ENCODE measurements at places on chromosomes 2 and 18.

- DNase-seq: no peak
Measured at GRCh38 chr2:105836840-105837692, 92.4 kb downstream of the NCK2 start.

GRCh38 chr2:151200844-151201243, 60.8 kb downstream of the RBM43 start:
- DNase-seq: no peak

DNA sequence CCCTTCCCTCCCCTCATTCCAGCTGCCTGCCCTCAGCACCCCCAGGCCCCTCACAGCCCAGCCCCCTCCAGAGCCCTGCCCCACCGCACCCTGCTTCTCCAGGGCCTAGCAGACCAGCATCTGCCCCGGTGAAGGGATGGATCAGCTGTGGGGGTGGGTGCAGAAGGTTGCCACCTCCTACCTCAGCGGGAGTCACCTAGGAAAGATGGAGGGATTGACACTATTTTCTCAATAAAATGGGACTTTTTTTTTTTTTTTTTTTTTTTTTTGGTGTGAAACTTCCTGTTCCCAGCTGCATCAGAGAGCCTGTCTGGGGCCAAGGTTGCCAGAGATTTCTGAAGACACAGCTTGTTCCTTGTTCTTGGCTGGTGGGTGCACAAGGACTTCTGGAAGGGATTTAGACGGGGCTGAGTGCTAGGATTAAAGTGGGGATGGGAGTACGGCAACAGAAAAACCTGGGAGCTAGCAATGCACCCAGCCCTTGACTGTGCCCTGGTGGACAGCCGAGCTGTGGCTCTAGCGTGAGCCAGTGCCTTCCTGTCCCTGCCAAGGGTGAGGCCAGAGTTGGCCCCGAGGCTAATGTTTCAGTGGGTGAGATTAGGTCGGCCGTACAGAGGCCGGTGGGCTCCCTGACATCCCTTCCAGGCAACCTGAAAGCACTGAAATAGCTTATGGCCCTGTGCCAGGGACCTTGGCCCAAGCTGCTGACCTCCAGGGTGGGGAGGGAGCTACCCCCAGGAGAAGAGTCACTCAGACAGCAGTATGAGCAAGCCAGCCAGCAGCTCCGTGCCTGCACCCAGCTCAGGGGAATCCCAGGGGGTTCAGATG, 4.6 kb downstream of the B3GNT7 start:
- no peak for DNase-seq

GRCh38 chr2:16861530-16861929, 195.9 kb upstream of the CYRIA start:
- peak; percentile 9 for DNase-seq

- no peak for DNase-seq
Measured at GRCh38 chr2:7621018-7621814, 704.0 kb downstream of the RNF144A start.

DNA sequence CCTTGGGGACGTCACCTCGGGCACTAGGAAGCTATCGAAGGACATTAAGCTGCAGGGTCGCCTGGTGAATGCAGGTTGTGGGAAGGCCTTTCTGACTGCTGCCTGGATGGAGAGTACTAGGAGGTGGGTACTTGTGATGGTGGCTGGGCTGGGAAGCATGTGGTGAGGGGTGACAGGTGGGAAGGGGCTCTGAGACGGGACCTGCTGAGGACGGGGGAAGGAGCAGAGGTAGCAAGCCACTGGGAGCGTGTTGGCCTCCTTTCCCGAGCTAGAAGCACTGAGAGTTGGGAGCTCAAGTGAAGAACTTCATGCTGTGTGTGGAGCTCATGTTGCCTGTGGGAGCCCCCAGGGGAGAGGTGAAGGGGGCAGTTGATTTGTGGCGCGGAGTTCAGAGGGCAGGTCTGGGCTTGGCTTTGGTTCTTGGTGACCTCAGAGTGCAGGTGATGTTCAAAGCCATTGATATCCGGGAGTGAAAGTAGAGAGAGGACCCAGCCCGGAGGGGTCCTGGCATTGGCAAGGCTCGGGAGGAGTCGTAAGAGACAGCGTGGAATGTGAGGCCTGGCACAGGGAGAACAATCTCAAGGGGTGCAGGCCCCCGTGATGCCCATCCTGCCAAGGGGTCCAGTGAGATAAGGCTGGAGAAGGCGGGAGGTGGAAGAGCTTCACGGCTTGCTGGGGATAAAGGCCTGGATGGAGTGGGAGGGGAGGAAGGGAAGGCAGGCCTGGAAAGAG, 13.2 kb downstream of the MROH2A start:
- DNase-seq: no peak

- DNase-seq: no peak
Measured at GRCh38 chr2:231183851-231184250, 14.6 kb upstream of the ARMC9 start.

- DNase-seq: no peak
Measured at GRCh38 chr2:231110551-231110950, 14.3 kb downstream of the HTR2B start.

DNA sequence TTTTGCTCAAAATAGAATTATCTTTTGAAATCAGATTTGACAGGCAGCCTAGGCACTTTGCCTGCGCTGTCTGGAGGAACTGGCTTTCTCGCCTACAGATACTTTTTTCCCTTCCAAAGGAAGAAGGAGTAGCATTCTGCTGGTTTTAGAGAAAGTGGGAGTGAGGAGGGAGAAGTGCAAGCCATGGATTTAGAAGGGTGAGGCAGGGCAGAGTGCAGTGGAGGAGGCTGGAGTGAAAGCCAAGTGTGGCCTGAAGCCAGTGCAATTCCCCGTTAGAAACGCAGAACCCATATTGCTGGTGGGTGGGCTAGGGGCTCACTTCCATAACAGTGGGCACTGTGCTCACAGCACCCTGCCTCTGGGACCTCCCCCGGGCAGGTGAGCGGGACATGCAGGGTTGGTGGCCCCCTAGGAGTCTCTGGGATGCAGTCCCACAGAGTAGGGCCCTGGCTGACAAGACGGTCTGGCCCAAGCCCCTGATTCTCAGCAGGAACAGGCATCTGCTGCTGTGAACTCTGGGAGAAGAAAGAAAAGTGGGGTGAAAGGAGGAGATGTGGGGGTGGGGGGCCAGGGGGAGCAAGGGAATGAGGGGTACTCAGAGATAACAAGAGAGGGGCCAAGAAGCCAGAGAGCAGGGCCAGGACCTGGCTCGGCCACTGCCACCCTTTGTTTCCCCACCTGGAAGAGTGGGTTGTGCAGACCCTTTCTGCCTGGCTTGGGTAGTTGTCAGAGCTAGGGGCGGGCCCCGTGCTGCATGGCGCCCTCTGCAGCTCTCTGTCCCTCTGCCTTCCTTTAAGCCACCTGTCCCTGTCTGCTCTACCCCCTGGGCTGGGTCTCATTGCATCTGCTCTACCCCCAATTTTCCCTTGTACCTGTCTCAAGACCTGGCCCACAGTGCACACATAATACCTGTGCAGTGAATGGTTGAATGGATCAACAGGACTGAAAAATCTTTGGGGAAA, 273.5 kb upstream of the HS6ST1 start:
- DNase-seq: no peak

GRCh38 chr2:119306196-119306590, 60.4 kb downstream of the C2orf76 start:
- no peak for DNase-seq

DNA sequence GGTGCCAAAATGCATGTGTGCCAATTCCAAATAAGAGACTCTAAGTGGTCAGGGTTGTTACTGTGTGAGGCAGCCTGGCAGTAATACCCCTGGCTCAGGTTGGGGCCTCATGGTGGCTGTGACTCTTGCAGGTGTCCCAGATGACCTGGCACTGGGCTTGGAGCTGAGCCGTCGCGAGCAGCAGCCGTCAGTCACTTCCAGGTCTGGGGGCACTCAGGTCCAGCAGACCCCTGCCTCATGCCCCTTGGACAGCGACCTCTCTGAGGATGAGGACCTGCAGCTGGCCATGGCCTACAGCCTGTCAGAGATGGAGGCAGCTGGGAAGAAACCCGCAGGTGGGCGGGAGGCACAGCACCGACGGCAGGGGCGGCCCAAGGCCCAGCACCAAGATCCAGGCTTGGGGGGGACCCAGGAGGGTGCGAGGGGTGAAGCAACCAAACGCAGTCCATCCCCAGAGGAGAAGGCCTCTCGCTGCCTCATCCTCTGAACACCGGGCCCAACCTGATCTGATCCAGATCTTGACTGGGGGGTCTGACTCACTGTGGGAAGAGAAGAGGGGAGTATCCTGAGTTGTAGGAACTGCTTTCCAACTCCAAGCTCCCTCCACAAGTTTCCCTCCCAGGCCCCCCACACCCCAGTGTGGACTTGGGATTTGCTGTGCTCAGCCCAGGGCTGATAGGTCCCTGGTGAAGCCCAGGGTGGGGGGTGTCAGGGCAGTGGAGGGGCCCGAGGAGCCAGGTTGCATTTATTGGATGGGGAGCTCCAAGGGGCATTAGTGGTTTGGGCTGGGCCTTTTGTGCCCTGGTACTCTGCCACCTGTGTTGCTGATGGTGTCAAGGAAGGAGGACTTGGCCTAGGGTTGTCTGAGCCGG, 5.6 kb downstream of the DNAJB2 start:
- no peak for DNase-seq

DNA sequence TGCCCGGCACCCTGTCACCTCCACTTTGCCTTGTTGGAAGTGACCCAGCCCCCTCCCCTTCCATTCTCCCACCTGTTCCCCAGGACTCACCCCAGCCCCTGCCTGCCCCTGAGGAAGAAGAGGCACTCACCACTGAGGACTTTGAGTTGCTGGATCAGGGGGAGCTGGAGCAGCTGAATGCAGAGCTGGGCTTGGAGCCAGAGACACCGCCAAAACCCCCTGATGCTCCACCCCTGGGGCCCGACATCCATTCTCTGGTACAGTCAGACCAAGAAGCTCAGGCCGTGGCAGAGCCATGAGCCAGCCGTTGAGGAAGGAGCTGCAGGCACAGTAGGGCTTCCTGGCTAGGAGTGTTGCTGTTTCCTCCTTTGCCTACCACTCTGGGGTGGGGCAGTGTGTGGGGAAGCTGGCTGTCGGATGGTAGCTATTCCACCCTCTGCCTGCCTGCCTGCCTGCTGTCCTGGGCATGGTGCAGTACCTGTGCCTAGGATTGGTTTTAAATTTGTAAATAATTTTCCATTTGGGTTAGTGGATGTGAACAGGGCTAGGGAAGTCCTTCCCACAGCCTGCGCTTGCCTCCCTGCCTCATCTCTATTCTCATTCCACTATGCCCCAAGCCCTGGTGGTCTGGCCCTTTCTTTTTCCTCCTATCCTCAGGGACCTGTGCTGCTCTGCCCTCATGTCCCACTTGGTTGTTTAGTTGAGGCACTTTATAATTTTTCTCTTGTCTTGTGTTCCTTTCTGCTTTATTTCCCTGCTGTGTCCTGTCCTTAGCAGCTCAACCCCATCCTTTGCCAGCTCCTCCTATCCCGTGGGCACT, 4.5 kb downstream of the RETREG2 start:
- no peak for DNase-seq

GRCh38 chr2:214895469-214895868, 86.0 kb upstream of the BARD1 start:
- DNase-seq: no peak

DNA sequence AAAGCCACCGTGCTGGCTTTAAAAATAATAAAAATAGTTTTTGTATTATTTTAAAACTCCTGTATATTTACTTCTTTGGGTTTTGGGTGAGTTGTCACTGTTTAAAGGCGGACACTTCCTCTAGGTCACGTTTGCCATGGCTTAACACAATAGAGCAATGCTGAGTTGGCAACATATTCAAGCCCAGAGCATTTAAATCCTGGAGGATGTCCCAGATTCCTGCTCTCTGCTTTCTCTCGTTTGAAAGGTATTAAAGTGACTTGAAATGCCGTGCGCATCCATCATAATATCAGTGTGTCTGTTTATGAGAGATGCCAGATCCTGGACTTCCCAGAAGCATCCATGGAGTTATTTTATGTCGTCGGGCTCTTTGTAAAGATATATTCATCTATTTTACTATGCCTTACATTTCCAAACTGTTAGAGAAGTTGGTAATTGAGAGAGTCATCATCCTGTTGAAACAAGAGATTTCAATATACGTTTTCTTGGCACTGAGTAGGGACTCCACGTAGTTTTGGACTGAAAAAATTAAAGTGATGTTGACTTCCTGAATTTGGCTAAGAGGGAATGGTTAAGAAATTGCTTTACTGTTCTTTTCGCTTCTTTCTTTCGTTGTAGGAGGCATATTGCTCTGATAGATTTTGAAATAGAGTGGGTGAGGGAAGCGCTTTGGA, 150.6 kb downstream of the ZNF236 start:
- no peak for DNase-seq

GRCh38 chr2:206562375-206562774, 79.9 kb upstream of the FAM237A start:
- DNase-seq: no peak

DNA sequence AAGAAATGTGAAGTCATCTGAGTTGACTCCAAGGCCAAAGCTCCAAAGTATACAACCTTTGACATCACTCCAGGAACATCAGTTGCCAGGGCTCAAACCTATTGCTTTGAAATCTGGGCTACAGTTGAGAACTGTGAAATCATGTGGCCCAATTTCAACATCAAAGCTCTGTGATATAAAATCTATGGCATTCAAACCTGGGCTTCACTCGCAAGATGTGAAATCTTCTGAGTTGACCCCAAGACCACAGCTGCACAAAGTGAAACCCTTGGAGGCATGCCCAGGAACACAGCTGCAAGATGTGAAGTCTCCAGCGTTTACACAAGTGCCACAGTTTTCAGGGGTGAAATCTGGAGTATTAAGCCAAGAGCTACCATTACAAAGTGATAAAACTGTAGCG, 9.4 kb upstream of the ZNF512 start:
- no peak for DNase-seq

DNA sequence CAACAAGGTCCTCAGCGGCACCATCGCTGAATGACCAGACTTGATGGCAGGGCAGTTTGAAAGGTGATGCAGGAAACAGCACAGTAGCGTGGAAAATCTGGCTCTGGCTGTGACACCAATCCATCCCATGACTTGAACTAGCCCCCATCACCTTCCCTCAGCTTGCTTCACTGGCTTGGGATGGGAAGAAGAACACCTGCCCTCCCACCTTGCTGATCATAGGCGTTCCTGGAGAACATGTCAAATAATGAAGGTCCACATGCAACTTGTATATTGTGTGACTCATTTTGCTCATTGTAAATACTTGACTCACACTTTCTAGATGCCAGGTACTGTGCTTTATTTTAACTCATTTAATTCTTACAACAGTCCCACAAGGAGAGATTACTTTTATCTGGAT, 292.4 kb upstream of the SPRED2 start:
- DNase-seq: no peak

- no peak for DNase-seq
Measured at GRCh38 chr18:23228102-23229061, 93.1 kb downstream of the CABLES1 start.

- DNase-seq: peak; percentile 86
Measured at GRCh38 chr2:224982910-224983711, 59.2 kb downstream of the DOCK10 start.

- DNase-seq: no peak
Measured at GRCh38 chr2:146659976-146660375, 1184.9 kb upstream of the ACVR2A start.

- DNase-seq: no peak
Measured at GRCh38 chr2:174286172-174286571, 37.8 kb upstream of the OLA1 start.

Measured in fibroblast of skin of left biceps (primary cell).